Kidney (tissue), 22 donors: ENCODE measurements at places on chromosomes 5 and 9.

GRCh38 chr5:151146061-151146460 lies 11.5 kb downstream of the ANXA6 start:
- no peak for DNase-seq

DNA sequence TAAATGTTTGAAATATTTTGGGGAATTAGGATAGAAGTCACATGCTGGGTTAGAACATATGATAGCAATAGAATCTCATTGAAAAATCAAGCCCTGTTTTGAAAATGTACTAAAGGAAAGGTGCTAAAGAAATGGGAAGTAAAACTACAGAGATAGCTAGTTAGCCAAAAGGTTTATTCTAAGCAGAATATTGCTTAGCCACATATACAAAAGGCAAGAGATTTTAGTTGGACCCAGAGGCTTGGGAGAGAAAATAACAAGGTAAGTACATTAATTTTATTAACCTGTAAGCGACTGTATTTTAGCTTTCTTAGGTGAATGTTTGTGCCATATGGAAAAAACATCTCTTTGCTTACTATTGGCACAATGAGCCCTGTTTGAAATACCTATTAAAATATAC lies 108.3 kb downstream of the RPS23 start:
- DNase-seq: no peak

GRCh38 chr5:72908664-72909063 lies 47.2 kb upstream of the FCHO2 start:
- no peak for DNase-seq

DNA sequence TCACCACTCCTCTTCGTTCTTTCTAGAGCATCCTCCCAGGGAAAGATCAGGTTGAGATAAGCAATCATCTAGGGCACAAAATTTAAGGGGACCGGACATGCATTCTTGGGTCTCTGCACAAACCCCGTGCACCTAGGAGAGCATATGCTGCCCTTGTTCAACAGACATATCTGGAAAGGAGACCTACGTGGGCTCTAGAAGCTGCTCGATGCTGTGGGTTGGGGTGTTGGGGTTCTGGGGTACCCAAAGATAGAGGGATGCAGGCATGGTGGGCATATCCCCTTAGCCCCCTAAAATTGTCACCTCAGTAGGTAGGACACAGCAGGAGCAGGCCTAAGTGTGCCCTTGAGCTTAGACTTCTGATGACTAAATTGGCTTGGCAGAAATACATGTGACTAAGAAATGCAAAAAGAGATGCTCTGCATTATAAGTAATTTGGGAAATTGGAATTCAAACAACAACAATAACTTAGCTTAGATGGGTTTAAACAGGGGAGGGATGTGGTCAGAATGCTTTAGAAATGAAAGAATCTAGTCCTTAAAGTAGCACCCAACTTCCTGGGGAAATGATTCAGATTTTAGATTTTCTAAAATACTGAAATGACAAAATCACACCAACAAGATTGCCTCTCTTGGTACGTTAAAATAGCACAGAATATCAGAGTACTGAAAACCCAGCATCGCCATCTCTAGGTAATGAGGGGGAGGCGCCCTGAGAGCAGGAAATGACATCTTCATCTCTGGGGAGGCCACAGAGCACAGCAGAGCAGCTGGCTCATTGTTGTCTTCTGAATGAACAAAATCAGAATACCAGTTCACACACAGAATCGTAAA lies 172.3 kb downstream of the GNA14 start:
- DNase-seq: no peak

DNA sequence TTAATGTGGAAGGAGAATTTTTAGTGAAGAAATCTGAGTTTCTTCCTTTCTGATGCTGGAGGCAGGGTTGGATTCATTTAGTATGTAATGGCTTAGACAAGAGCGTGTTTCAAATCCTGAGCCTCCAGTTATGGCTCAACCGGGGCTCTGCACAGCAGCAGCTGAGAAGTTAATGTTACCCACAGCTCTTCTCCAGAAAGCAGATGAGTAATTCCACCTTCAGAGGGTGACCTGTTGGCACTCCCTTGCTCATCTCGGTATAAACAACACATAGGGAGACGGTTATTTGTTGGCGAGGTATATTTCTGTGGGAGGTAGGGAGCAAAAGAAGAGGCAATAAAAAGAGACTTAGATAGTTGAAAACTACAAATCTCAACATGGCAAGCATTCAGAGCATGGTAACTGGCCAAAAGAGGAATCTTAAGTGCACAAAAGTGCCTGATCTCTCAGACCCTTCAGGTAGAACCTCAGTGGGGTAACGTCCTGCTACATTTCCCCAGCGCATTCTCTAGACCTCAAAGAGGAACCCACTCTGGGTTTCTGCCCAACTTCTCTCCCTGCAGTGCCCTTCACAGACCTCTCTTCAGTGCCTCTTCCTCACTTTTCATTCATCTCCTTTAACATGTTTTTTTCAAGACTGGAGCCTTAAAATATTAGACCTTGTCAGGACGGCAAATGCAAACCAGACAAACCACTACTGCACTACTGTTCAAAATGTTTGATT lies 417.5 kb upstream of the ADAMTSL1 start:
- no peak for DNase-seq

DNA sequence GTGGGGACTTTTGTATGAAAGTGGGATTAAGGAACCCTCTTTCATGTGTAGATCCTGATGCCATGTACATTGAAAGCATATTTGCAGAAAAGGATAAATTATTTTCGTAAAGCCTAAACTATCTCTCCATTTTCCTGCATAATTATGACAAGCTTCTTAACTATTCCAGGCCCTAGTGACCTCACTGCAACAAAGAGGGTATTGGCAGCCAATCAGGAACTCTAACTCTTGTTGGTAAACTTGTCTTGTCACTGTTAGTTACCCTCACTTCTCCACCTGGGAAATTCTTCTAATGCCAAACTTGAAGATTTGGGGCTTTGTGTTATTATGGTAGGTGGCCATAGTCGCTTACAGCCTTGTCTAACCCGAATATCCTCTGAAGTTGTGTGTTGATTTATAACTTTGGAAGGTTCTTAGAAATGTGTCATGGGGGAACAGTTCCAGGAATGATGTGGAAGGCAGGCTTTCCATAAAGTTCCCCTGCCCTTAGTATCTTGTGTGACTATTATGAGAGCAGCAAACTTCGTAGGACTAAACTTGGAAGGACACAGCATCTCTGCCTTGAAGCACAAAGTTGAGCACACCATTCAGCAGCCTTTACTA lies 52.5 kb downstream of the IQGAP2 start:
- DNase-seq: no peak

- DNase-seq: no peak
These were observed 2.3 kb upstream of the INIP start for GRCh38 chr9:112720113-112720780.

DNA sequence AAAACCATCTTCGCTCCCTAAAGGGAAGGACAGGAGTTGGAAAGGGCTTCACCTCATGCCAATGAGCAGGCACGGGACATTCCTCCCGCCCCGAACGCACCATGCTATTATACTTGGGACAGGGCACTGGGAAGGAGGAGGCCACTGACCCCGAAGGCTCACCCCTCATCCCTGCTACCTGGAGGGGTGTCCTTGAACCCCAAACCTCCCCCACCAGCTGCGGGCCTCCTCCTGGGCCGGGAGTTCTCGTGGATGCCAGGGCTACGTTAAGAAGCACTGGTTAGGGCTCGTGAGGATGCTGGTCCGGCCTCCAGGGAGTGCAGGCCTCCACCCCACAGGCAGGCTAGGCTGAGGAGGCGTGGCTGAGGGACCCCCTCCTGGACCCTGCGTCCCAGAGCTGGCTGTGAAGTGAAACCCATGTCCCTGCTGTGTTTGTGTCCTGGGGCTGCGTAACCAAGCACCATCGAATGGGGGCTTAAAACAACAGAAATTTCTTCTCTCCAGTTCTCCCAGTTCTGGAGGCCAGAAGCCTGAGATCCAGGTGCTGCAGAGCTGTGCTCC lies 111.0 kb upstream of the SARDH start:
- no peak for DNase-seq

DNA sequence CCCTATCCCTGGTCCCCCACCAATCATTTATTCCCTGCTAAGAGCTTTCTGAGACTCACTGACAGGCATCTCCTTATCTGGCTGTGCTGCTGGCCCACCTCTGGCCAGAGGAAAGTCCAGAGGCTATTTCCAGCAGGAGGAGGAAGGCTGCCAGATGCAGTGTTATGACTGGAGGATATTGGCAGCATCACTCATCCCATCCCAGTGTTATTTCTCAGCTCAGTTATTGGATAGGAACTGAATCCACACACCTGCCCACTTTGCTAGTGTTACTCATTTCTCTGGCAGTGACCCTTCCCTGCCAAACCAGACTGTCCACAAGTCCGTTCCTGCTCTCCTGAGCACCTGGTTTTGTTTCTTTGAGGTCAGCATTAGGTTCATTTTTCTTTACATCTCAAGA lies 228.2 kb downstream of the GRIA1 start:
- no peak for DNase-seq

- no peak for DNase-seq
These were observed 12.9 kb upstream of the F2RL1 start for GRCh38 chr5:76805821-76806505.

GRCh38 chr9:76730801-76731200 lies 33.4 kb upstream of the PCA3 start:
- no peak for DNase-seq

DNA sequence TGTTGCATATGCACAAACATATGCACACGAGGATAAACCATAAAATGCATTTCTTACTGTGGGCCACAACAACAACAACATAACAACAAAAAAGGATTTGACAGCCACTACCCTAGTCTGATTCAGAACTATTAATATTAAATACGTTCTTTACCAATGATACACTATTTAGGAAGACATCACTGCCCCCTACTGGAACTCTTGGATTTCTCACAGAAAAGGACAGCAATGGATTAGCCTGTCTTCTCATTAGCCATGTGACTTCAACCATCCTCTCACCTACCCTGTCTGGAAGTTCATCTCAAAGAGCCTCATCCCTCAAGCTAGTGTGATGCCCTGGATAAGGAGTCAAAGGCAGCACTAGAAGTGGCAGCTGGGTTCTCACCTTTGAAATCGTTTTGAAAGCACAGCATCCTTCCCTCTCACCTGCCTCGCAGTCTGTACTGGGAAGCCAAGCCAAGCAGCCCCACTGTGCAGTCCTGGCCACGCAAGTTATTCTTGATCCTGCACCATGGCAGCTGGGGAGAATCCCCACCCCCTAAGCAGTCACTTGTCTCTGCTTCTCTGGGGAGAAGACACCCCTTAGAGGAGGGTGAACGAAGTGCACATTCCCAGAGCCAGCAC lies 64.6 kb downstream of the SH3TC2 start:
- DNase-seq: no peak

GRCh38 chr9:111192650-111193049 lies 137.4 kb downstream of the OR2K2 start:
- DNase-seq: no peak

GRCh38 chr9:83166372-83166771 lies 103.4 kb upstream of the RASEF start:
- peak; percentile 73 for DNase-seq

DNA sequence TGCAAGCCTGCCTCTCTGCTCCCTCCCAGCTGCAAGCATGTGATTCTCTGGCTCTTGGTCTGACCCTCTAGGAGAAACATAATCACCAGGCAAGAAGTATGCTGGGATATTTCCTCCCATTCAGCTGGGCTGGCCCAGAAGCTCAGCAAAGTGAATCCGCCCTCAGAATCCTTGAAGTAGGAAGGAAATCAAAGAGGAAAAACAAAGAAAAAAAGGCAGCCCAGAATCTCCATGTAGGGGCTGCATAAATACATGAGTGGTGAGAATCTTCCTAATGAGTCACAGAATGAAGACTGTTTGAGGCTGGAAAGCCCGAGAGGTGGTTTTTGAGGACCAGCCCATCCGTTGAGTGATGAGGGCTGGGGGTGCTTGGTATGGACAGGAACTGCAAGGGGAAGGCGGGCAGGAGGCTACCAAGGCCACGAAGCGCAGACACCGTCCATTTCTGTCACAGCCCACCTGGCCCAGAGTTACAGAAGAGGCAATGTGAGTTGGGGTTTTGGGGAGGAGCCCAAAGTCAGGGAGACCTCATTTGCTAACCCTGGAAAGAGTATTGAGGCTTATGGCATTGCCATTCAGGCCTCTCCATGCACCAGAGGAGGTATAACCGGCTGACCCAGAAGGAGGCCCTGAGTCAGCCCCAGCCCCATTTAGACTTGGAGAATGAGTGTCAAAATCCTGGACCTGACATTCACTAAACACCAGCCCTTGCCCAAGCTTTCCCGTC lies 33.4 kb upstream of the TGFBR1 start:
- no peak for DNase-seq

GRCh38 chr9:6931913-6932312 lies 174.1 kb downstream of the KDM4C start:
- no peak for DNase-seq

GRCh38 chr9:68793605-68794343 lies 88.7 kb downstream of the PIP5K1B start:
- DNase-seq: no peak

DNA sequence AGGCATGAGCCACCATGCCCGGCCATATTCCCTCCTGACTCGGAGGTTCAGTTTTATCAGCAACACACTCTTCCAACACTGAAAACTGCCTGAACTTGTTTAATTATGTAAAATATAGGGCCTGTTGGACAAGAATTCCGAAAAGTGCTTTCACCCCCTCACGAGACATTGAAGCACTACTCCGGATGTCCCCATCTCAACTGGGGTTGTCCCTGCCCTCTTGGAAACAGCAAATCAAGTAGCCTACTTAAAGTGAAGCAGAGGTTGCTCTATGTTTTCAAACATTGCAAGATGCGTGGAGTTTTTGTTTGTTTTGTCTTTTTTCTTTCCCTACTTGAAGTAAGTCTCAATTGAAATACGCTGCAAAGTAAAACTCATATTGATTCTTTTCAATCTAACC lies 7.6 kb downstream of the PTGER4 start:
- DNase-seq: no peak

DNA sequence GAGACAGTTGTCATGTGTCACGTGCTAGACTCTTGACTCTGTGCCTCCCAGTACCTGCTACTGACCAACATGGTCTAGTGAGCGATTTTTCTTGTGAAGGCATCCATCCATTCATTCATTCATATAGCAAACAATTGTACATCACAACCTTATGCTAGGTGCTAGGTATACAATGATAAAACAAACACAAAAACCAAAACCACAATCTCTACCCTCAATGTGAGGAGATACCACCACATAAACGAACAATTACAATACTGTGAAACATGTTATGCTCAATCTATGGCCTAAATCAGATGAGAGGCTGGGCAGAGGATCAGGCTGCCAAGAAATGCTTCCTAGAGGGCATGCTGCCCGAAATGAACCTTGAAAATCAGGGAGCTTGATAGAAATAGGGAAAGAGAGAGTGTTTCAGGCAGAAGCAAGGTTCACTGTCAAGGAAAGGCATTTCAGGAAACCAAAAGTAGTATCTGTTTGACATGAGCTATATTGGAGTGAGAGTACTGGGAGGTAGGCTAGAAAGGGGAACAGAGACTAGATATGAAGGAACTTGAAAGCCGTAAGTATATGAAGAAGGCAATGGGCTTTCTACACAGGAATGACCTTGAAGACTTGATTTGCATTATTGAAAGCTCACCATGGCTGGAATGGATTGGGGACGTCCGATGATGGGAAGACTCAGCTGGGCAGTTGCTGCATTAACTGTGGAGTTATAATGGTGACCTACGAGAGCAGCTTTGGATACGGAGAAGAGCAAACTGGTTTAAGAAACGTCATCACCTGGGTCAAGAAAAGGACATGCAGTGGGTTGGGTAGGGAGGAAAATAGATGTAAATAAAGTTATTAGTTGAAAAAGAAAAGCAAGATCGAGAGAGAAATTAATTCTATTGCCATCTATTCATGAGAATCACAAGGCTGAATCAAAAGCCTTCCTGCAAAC lies 90.1 kb downstream of the THBS4 start:
- DNase-seq: no peak
